B cell (primary cell): ENCODE measurements at places on chromosomes 6 and 20.

GRCh38 chr6:150765067-150765764 is 100.3 kb upstream of the MTHFD1L start:
- DNase-seq, result peak; percentile 80

GRCh38 chr6:19664878-19665612 is 172.1 kb upstream of the ID4 start:
- DNase-seq, result no peak

GRCh38 chr6:62283796-62284411 is 2.1 kb downstream of the KHDRBS2 start:
- peak; percentile 66 for DNase-seq

DNA sequence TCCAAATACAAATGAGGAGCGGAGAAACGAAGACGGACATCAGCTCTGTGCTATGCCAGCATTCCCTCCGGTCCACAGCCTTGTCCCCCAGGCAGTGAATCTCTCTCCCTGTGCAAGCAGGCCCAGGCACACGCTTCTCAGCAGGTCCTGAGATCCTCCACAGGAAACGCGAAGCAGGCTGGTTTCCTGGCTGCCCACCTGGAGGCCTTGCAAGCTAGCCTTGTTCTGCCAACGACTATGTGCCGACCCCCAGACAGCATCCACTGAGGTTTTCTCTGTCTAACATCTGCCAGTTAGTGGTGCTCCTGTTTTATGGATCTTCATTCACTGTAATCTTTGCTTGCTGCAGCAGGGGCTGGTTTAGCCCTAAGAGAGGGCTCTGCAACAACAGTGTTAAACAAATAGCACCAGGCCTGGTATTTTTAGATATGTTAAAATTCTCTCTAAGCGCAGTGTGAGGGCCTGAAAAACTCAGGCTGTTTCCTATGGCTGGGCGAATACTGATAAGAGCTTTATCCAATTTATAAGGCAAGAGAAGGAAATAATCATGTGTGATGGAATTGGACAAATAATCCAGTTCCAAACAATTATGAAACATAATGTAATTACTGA is 386.0 kb upstream of the ARID1B start:
- no peak for DNase-seq

- no peak for DNase-seq
Observed at GRCh38 chr20:47335251-47336128, 21.0 kb downstream of the ZMYND8 start.

GRCh38 chr6:104638841-104639290 is 220.9 kb downstream of the HACE1 start:
- DNase-seq, result no peak

DNA sequence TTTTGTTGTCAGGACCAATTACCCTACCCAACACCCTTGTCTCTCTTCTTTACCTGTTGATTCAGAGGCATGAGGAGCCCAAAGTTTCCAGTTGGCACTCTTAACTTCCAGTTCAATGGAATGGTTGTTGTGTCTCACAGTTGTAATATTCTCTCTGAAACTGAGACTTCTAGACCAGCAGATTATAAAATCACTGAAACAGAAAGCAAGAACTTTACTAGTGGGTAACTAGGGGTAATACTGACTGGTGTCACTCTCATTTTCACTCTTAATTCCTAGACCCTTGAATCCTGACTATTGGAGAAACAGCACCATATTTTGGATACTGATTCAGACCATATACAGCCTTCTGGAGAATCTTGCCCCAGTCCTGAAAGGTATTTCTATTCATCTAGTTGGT is 140.2 kb upstream of the MMS22L start:
- no peak for DNase-seq

DNA sequence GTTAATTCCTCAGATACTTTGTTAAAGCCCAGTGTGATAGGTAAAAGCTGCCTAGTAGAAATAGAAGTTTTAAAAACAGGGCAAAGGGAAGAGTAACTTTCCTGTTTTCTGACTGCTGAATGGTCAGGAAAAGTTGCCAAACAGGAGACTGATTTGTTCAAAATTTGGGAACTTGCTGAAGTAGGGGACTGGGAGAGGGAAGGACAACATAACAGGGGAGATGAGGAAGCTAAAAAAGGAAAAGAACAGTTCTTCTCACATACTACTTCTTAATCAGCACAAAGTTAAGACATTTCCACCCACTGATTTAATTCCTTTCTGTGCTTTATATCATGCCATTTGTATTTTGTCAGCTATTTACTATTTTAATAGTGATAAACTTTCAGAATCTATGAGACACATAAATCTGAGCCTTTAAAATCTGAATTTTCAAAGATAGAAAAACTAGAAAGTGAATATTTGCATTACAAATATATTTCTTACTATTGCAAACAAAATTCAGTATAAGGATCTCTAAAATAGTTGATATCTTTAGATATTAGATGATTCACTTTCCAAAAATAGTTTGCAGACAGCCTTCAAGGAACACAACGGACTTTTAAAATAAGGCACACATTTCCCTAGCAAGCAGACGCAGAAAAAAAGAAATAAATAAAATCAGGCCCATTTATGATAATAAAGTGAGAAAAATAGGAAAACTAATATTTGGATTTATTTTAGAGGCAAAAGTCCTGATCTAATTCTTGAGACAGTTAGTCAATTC is 36.9 kb upstream of the SLC16A10 start:
- no peak for DNase-seq

DNA sequence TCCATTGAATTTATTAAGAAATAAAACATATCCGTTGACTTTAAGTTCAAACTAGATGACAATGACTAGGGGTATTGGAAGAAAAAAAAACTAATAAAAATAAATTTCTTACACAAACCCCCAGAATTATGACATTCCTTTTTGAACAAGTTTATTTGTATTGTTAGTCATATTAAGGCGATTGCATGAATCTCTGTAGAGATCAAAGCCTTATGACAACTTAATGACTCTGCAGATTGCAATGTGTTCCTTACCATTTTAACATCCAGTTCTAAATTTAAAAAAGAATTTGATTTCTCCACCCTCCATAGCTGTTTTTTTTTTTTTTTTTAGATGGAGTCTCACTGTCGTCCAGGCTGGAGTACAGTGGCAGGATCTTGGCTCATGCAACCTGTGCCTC is 189.8 kb upstream of the CEP162 start:
- no peak for DNase-seq

GRCh38 chr6:147667082-147667481 is 158.6 kb downstream of the SAMD5 start:
- no peak for DNase-seq

GRCh38 chr6:11650711-11651110 is 113.2 kb downstream of the TMEM170B start:
- DNase-seq, result no peak

GRCh38 chr6:53347250-53347920 is 1.4 kb downstream of the ELOVL5 start:
- DNase-seq, result peak; percentile 49

DNA sequence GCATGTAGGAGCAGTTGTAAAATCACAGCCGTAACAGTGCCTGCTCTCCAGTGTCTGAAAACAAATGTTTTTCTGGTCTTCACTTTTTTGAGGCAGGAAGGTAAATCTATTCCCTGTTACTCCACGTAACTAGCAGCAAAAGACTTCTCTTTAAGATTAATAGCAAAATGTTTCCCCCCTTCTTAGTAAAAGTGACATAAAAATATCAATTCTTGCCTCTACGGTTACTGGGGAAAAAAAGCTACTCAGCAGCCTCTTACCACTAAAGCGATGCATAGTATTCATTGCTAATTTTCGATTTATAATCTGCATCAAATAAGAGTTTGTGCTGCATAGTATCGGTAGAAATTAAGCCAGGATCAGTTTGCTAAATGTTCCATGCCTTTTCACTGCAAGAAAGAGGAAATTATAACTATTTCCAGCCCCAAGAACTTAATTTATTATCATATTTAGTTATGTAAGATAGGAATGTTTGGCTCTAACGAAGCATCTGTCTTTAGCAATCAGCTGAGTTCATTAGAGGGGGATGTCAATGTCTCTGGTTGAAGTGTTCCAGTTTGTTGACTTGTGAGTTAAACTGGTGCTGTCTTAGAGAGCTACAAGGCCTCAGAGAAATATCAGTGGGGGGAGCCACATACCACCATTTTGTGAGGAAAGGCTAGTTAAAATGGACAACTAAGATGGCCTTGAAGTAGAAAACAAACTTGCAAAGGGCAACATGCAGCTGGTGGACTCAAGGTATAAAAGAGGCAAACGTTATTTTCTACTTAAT is 617 bp upstream of the TSPYL1 start:
- peak; percentile 40 for DNase-seq

DNA sequence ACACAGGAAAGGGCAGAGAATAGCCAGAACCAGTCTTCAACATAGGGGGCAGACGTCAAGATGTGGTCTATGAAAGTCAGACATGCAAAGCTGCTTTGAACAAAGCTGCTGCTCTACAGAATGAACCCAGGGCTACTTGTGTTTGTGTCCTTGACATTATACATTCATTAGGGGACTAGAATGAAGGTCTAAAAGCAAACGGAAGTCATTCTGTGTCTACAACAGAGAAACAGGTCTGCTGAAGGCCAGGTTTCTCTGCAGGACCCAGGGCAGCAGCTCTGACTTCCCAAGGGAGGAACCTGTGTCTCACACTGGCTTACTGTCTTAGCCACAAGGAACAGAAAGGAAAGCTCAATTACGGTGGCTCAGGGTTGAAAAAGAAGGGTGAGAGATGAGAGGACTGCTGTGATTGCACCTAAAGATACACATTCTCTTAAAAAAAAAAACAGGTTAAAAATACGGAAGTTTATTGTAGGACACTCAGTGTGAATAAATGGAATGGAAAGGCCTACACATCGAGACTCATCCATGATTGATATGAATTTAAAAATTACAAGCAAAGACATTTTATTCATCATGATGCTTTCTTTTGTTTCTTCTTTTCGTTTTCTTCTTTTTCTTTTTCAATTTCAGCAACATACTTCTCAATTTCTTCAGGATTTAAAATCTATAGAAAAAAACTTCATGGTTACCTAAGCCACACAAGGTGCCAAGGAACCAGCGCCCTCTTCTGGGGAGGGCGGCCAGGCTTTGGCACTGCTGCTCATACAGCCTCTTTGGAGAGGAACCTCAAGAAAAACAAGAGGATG is 6.7 kb downstream of the PSMA7 start:
- DNase-seq, result peak; percentile 80
